AML-193 (cell line): ENCODE measurements at places on chromosomes 5 and 9.

GRCh38 chr9:80866121-80866520 lies 823.2 kb downstream of the TLE1 start:
- no peak for DNase-seq

- no peak for DNase-seq
Observed at GRCh38 chr9:15935661-15936305, 382.9 kb downstream of the CCDC171 start.

- DNase-seq, result peak; percentile 17
Observed at GRCh38 chr9:95213117-95213516, 104.4 kb downstream of the FANCC start.

GRCh38 chr5:121315786-121316185 lies 535.9 kb upstream of the FTMT start:
- no peak for DNase-seq

GRCh38 chr5:111820072-111820471 lies 63.1 kb upstream of the NREP start:
- peak; percentile 15 for DNase-seq

DNA sequence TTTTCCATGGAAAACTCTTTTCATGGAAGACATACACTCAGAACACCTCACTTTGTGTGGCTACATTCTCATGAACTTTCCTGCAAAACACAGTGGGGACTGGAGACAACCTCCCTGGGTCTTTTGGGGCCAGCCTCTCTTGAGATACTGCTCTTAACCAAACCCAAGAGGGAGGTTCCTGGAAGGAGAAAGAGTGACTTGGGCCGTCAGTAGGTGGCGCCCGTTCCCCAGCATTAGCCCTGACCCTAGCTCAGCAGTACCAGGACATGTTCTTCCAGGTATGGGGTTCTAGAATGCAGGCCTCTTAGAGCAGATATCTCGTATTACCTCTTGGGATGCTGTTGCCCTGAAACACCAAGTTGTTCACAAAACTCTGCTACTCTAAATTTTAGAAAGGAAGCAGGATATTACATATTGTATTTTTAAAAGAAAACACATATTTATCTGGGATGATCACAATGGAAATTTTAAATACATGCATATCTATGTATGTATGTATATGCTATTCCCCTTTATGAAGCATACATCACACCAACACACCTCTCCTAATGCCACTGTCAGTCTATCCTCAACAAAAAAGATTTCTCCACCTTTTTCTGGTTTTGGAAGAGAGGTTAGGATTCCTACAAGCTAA lies 15.8 kb upstream of the GLIS3 start:
- DNase-seq, result peak; percentile 39

DNA sequence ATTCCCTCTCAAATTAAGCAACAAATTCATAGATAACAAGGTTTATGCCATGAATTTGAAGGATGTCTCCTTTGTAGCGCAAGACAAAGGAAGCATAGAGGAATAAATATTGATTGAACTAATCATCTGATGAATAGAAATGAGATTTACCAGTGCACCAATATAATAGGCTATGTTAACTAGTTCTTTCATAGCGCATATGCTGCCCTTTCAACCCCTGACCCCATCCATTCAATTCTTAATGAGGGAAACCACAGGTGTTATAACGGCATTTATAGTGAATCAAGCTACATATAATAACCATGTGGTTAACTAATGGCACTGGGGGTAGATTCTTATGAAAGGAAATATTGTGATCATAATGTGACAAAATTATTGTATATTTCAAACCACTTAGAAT lies 6.5 kb downstream of the RORB start:
- DNase-seq, result no peak

DNA sequence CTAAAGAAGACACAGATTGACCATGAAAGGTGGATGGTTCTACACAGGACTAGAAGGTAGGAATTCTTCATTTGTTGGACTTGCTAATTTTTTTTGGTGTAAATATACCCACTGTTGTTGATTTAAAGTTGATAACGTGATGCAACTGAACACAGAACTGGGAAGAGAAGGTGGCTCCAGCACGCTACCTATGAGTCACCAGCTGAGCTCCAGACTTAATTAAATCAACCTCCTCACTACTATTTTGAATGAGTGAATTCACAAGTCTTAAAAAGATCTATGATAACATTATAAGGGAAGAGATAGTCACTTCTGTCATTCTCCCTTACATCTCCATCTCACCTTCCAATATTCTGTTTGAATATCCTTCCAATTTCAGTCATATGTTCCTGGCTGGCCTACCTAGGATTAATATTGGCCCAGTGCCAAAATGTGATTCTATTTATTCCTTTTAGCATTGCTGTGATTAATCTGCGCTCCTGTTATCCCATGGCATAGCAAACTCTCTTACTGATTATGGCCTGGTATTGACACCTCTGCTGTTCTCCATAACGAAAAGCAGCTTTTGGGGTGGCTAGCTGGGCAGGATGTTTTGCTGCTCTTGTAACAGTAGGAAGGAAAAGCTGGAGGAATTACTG lies 135.9 kb upstream of the CCDC152 start:
- no peak for DNase-seq

DNA sequence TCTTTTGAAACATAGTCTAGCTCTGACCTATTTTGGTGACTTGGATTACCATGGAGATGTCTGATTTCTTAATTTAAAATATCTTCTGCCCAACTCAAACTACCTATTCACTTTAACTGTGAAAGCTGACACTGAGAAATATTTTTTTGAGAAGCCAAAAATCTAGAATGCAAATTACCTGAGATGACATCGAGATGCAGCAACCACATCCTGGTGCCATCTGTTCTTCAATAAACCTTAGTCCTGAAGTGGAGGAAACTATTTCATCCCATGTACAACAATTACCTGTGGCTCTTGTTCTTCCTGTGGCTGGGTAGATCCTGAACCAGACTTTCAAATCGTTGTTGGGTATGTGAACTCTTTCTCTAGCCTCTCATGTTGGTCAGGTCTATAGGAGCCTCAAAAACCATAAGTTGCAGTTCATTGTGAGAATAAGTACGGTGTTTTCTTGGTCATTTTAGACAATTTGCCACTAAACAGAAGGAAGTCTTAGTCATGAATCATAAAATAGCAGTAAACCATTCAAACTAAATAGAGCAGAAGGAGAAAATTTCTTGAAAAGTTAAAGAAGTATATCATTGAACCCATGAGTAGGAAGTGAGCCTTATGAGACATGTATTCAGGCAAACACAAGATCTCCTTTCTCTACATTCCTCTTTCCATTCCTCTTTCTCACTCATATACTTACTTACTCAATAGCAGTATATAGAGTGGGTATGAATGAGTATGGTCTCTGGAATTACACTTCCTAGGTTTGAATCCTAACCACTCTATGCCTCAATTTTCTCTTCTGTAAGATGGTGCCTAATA lies 176.0 kb downstream of the HMHB1 start:
- no peak for DNase-seq

GRCh38 chr5:20359377-20359776 lies 371.4 kb upstream of the CDH18 start:
- DNase-seq, result no peak

GRCh38 chr9:98997604-98998003 lies 53.9 kb downstream of the COL15A1 start:
- DNase-seq, result no peak

GRCh38 chr5:66851306-66851705 lies 255.1 kb downstream of the MAST4 start:
- no peak for DNase-seq

GRCh38 chr5:3313569-3313968 lies 282.1 kb upstream of the IRX1 start:
- DNase-seq, result no peak

DNA sequence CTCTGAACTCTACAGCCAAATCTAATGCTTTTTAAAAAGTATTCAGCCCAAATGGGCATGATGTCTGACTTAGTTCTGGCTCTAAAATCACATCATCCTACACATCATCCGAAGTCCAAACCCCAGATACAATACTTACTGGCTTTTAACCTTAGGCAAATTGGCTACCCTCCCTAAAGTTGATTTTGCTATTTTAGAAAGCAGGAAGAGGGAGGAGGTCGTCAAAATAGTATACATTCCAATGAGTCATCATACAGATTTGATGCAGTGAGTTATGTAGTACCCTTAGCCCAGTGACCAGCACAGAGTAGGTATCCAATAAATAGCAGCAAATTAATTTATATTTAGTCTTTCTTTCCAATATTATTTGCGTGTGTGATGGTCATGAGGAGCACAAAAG lies 582.0 kb upstream of the TUSC1 start:
- no peak for DNase-seq

DNA sequence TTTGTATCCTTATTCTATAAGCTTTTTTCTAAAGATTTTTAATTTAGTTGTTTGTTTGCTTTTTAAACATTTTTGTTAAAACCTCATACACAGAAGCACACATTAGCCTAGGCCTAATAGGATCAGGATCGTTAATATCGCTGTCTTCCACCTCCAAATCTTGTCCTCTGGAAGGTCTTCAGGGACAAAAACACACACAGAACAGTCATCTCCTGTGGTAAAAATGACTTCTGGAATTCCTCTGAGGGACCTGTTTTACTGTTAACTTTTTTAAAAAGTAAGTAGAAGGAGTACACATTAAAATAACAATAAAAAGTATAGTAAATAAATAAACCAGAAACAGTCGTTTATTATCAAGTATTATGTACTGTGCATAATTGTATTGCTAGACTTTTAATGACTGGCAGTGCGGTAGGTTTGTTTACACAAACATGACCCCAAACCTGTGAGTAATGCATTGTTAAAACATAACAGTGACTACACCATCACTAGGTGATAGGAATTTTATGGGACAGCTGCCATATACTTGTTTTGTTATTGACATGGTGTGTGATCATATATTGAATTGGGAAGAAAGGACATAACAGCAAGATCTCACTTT lies 109.6 kb downstream of the ZCCHC7 start:
- no peak for DNase-seq

DNA sequence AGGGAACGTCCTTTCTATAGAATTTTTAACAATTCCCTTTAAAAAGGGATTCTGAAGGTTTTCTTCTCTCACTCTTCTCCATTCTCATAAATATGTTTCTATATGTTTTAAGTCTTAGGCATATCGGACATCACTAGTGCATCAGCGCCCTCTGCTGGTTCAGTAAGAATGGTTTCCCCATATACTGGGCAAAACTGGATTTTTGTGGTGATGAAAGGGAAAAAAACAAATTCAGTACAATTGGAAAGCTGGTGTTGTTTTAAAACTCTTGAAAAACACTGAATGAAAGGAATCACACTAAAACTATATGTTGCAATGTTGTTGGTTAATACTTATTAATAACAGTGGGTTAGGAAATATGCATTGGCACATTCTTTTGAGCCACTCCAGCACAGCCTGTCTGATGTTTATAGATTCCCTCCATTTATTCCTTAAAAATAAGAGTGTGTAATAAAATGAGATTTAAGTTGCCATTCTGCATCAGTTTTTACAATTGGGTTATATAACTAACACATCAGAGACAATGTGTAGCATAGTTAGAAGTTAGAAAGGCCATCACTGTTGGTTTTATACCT lies 15.8 kb downstream of the CWC27 start:
- peak; percentile 71 for DNase-seq

GRCh38 chr9:106482733-106483132 lies 380.2 kb upstream of the ZNF462 start:
- no peak for DNase-seq

GRCh38 chr9:122180633-122181032 lies 20.9 kb downstream of the MORN5 start:
- no peak for DNase-seq

DNA sequence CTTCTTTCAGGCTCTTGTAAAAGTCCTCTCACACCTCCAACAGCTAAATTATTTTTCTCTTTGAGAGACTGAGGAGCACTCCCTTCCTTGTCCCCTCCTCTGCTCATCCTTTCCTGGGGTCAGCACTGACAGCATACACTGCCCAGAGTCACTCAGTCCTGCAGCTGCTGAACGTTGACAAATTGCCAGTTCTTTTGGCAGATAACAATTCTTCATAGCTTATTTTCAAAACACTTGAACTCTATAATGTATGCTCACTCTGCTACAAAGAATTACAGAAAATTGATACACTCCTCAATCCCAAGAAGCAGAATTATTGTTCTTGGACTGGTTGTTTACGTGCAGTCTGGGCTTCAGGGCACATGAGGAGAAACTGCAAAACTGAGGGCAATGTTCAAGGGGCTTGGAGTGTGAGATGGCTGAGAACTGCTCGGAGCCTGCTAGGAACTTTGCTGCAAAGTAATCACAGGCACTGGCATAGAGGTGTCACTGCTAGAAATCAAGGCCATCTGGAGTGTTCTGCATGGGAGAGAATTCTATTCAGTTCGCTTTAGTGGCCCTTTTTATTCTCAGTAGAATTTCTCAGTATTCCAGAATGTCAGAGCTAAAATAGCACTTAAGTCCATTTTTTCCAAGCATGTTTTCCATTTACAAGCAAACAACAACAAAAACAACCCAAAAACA lies 96.4 kb upstream of the SPOCK1 start:
- no peak for DNase-seq

DNA sequence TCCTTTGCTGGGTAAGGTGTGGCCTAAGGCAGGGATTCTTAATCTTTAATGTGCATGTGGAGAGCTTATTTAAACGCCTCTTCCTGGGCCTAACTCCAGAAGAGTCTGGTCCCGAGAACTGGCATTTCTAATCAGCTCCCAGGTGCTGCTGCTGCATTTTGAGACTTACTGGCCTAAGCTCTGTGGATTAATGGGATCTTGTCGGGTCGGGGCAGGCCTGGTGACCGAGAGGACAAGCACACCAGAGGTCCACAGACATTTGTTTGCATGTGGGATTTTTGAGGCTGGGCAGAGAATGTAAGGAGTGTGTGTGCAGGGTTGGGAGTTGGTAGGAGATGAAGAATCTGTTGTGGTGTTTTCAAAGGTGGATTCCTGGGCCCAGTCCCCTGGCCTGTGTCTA lies 95.0 kb upstream of the DAP start:
- no peak for DNase-seq

- DNase-seq, result no peak
Observed at GRCh38 chr5:180194410-180195345, 14.3 kb downstream of the RASGEF1C start.

- no peak for DNase-seq
Observed at GRCh38 chr5:141506381-141507155, 17.7 kb downstream of the PCDHGC5 start.

DNA sequence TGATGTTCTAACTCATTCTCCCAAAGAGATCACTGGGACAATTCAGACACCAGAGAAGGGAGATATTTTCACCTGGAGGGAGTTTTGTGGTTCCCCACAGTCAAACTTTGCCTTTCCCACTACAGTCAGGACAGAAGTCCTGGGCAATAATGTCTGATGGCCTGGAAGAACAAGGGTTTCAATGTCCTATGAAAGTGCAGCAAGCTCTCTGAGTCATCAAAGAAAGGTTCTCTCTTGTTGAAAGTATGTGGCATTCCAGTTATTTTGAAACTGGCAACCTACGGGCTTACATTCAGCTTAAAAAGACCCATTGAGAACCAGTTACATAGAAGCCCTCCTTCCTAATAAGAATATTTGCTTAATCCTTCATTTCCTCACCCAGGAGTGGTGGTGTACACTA lies 103.9 kb downstream of the INSYN2B start:
- no peak for DNase-seq
